Activated naive CD4-positive, alpha-beta T cell treated with Interleukin-2 at 50 U/mL for 16 hours (primary cell): ENCODE measurements at places on chromosomes 3 and 15.

GRCh38 chr3:124429129-124429815 lies 301.0 kb upstream of the UMPS start:
- DNase-seq: no peak

- DNase-seq: no peak
Observed at GRCh38 chr3:190169877-190170276, 49.2 kb upstream of the P3H2 start.

DNA sequence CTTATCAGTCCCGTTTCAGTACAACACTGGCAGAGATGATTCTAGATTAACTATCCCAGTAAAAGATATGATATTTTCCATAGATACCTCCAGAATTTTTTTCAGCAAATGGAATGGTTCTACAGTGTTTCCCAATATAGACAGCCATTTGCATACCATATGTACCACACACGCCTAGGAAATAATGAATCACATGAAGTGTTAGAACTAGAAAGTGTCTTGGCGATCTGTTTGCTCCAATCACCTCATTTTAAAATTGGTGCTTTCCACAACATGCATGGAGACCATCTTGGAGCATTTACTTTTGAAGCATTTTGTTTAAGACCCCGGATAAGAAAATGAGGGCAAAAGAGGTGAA lies 2.0 kb downstream of the C2CD4A start:
- DNase-seq: no peak

DNA sequence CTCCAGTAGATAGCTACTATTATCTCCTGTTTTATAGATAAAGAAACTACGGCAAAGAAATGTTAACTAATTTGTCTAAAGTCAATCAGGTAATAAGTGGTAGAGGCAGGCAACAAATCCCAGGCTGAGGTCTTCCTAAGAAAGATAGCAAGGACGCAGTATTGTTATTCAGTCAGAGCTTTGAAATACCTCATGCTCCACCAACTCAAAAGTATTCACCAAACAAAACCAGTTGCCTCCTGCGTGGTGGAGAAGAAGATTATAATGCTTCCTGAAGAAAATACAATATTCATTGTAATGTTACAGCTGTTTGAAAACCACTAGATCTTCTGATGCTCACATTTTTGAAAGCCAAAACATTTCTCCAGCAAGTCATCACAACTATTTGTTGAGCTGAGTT lies 138.2 kb upstream of the CNTN4 start:
- no peak for DNase-seq

DNA sequence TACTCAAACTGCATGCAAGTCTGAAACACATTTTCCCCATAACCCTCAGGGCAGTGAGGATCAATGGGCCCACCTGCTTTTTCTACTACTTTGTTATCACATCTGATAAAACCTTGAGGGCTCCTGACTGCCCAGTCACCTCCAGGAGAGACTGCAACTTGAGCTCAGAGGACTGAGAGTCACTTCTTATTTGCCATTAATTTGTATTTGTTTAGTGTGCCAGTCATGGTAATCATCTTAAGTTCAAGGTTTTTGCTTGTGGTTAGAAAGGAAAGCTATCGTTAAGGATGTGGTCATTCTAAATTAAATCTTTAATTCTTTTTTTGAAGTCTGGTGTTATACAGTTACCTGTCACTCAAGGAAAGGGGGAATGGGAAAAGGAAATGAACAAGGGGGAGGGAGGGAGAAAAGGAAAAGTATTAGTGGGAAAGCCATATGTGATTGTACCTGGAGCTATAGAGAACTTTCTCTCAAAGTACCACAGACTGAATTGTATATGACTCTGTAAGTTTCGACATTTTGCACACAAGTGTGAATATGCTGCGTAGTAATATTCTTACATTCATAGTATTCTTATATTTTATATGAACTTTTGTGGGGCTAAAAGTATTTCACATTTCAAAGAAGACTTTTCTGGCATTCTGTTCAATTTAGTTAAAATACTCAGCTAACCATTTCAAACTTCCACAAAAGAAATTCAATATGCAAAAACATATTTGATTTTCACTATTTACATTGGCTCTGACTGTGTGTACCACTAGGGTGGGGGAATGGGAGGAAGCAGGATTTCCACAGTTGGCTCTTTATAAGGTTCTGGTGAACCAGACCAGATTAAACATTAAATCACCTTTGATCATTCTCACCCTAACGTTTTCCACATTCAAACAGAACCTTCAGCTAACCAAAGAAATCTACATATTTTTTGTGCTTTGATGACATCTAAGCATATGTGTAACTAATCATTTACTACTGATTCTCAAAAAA lies 166.5 kb upstream of the ATP11B start:
- DNase-seq: no peak

- no peak for DNase-seq
Observed at GRCh38 chr3:141699897-141700296, 38.2 kb upstream of the RNF7 start.

GRCh38 chr3:42441791-42442190 lies 31.4 kb upstream of the LYZL4 start:
- DNase-seq: no peak

- DNase-seq: no peak
Observed at GRCh38 chr3:73448761-73449301, 175.9 kb downstream of the PDZRN3 start.
